ENCODE measurements at places on chromosomes 12 and 14. TPM values are rescaled to one million over a fixed set of nuclear protein-coding genes. Genes with fewer than 3 reads are reported as not detected.

The MIPOL1 gene
- 5.9 TPM for total RNA-seq

The GPR162 gene
- total RNA-seq, result 1.7 TPM

The PMEL gene
- 1.7 TPM for total RNA-seq

The KLRB1 gene
- not detected for total RNA-seq

The PLEKHH1 gene
- under 0.01 TPM for total RNA-seq

The RAD51B gene
- 12.2 TPM for total RNA-seq

The CD4 gene
- 5.7 TPM for total RNA-seq

The PIK3C2G gene
- total RNA-seq, result not detected

The CATSPERB gene
- not detected for total RNA-seq

The OR6C4 gene
- not detected for total RNA-seq

The OVCH1 gene
- total RNA-seq, result 0.18 TPM

The SMOC1 gene
- 0.90 TPM for total RNA-seq

The TUNAR gene
- total RNA-seq, result not detected

The LRCOL1 gene
- total RNA-seq, result 0.28 TPM

The B4GALNT3 gene
- total RNA-seq, result not detected

The ACTR6 gene
- total RNA-seq, result 10.2 TPM

The EGLN3 gene
- total RNA-seq, result 0.28 TPM

The C1QL4 gene
- 0.18 TPM for total RNA-seq

The APOF gene
- not detected for total RNA-seq

The ZFYVE26 gene
- 11.1 TPM for total RNA-seq

The LTBP2 gene
- 26.7 TPM for total RNA-seq

The SLC7A7 gene
- total RNA-seq, result 1.4 TPM

The KRT86 gene
- total RNA-seq, result not detected

The IQSEC3 gene
- not detected for total RNA-seq

The GPR137C gene
- 0.72 TPM for total RNA-seq

The ACSM4 gene
- not detected for total RNA-seq

The C14orf39 gene
- total RNA-seq, result 0.36 TPM

The CD27 gene
- not detected for total RNA-seq

The SRP54 gene
- total RNA-seq, result 63.3 TPM

The SYT1 gene
- 3.0 TPM for total RNA-seq

The LMNTD1 gene
- 4.3 TPM for total RNA-seq

The HPD gene
- total RNA-seq, result 0.18 TPM

The HRK gene
- not detected for total RNA-seq

The NRXN3 gene
- total RNA-seq, result 4.8 TPM

The PRH2 gene
- 0.28 TPM for total RNA-seq

The CCDC177 gene
- total RNA-seq, result not detected

The LIN7A gene
- total RNA-seq, result 23.9 TPM

The CIDEB gene
- under 0.01 TPM for total RNA-seq

The GDF3 gene
- not detected for total RNA-seq

The SLC39A5 gene
- not detected for total RNA-seq

The DACT1 gene
- 9.7 TPM for total RNA-seq

The BHLHE41 gene
- total RNA-seq, result 0.72 TPM

The RPS29 gene
- 794 TPM for total RNA-seq

The UNC79 gene
- not detected for total RNA-seq

The HCAR1 gene
- total RNA-seq, result not detected

The ARPC3 gene
- total RNA-seq, result 234 TPM

The PRB2 gene
- not detected for total RNA-seq
